Esophagus muscularis mucosa (tissue), 4 donors: ENCODE measurements at places on chromosomes 11 and 22.

DNA sequence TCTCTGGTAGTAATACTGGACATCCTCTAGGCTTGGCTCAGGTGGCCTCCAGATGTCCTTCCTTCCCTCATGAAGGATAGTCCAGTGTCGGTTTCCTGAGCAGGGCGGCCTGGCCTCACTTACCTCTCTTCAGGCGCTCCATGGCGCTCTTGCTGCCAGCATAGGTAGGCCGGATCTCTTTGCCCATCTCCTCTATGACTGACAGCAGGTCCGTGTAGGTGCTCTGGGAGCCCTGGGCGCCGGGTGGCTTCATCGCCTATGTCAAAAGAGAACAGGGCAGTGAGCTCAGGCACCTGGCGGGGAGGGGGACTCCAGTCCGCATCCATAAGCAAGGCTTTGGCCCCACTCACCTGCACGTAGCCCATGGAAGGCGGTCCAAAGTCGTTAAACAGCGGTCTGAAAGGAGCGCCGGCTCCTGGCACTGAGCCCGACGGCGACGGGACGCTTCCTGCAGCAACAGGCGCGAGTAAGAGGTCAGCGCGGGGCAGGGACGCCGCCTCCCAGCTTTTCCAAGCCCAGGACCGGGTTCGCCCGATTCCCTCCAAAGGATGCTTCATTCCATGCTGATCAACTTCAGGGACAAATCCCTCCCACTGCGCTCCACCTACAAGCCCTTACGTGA is 609 bp downstream of the CDK2AP2 start:
- no peak for DNase-seq

DNA sequence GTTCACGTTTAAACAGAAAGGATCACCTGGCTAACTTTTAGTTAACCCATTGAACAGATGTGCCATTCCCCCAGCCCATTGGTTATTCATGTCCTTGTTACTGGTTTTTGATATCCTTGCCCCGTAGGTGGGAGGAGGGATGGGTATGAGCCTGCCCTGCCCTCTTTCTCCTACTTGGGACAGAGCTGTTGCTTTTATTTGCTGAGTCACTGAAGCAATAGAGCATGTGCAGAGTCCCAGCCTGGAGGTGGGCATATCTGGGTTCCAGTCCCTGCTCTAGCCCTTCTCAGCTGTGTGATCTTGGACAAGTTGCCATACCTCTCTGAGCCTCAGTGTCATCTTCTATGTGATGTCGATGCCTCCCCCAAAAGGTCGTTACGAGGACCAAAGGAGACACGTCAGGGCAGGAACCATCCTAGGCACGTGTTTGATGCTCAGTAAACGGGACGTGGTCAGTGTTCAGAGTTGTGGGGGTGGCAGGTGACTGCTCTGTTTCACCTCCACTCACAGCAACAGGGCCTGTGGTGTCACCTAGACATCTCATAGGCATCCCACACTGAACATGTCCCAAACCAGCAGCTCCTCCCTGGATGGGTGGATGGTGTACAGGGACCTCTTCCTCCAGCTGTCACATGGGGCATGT is 61.0 kb downstream of the BMAL1 start:
- no peak for DNase-seq

DNA sequence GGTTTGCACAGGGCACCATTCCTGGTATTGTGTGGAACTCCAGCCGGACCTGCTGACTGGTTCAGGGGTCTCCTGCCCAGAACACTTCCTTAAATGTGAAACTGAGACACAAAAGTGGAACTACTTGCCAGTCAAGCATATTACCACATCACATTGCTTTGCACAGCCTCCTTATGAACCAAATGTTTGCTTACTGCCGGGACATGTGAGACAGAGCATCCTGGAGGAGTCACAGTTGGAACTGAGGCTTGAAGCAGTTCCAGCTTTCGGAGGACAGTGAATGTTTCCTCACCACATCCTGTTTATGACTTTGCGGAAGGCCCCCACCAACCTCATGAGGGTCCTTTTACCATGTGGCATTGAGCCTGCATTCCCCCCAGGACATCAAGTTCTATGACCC is 105.8 kb upstream of the ARHGAP42 start:
- no peak for DNase-seq

DNA sequence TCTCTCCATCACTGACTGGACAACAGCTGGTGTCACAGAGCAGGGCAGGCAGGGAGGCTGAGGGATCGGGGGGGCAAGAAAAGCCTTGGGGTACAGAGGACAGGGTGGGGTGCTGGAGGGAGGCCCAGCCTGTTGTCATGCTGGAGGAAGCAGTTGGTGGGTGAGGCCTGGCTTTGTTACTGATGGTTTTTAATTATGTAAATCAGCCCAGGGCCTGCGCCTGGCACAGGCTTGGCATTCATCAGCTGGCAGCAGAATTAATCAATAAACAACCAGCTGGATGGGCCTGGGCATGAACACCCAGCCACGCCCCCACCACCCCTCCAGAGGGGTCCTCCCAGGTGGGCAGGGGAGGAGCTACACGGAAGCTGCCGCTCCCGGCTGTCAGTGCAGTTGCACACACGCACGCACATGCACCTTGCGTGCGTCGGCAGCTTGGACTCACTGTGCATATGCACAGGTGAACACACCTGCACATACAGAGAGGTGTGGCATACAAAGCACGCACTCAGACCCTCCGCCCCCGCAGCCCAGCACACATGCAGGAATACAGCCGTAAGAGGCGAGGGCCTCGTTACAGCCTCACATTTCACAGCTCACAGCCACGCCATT is 21.3 kb upstream of the ELFN2 start:
- no peak for DNase-seq

DNA sequence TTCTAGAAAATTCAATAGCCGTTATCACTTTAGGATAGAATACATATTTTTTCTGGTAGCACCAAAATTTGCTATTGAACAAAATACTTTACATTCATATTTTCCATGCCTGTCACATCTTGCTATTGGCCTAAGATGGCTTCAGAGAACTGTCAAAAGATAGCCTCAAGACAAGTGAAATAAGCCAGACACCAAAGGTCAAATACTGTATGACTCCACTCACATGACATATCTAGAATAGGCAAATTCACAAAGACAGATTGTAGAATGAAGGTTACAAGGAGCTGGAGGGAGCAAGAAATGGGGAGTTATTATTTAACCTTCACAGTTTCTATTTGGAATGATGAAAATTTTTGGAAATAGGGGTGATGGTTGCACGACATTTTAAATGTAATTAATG is 223.7 kb upstream of the ZC3H12C start:
- DNase-seq: no peak

GRCh38 chr11:14972581-14973495 is 687 bp upstream of the CALCA start:
- no peak for DNase-seq

DNA sequence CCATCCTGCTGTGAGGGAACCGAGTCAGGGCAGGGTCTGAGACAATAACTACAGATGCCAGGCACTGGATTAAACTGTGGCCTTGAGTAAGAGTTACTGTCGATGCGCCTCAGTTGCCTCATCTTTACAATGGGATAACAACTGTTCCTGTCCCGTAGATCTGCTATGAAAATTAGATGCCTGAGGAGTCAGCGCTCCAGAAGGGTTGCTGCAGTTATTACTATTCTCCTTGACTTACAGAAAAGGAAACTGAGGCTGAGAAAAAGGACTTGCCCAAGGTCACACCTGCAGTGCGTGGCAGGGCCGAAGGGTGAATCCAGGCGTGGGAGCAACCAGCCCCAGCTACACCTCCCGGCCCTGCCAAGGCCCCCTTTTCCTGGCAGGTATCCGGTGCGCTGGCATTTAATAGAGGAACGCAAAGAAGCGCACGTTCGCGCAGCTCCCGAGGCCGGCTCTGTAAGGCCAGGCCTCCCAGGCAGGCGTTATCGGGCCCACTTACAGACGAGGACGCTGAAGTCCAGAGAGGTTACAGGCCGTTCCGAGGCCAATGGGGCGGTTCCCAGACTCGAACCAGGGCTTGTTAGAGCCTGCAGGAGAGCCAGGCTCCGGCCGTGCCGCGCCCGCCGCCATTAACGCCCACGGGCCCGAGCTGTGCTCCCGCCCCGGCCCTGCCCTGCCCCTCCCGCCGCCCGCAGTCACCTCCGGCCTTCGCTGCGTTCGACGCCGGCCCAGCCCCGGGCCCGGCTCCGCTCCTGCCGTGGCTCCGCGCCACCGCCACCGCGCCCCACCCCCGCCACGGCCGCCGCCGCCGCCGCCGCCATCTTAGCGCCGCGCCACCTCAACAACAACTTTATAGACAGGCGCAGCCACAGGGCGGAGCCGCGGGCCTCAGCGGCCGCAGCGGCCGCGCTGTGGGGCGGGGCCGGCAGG is at the start of gene C11orf68:
C11orf68 (minus strand) TSS at position 852 of the 930 bp plus-strand sequence; CDS start at position 821, 31 bp downstream.
- DNase-seq: no peak

DNA sequence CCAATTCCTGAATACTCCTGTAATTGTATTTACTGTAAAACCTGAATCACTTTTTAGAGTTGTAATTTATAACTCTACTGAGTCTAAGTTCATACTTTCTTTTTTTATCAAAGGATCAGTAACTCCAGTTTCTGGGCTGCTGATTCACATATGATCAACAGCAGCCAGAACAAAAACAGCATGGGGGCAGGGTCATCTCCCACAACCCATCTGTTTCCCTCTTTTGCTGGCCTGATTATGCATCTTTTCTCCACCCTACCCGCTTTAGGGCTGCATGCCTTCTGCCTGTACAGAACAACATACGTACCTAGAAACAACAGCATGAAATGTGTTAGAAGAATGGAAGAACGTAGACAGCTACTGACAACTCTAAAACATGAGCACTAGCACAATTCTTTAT is 76.0 kb downstream of the MRTFA start:
- no peak for DNase-seq

- no peak for DNase-seq
Observed at GRCh38 chr11:17036666-17037658, 22.7 kb upstream of the PLEKHA7 start.

- DNase-seq: no peak
Observed at GRCh38 chr11:20881328-20882079, 212.1 kb downstream of the NELL1 start.

GRCh38 chr22:38860283-38861169 is 11.5 kb downstream of the CBX6 start:
- no peak for DNase-seq

DNA sequence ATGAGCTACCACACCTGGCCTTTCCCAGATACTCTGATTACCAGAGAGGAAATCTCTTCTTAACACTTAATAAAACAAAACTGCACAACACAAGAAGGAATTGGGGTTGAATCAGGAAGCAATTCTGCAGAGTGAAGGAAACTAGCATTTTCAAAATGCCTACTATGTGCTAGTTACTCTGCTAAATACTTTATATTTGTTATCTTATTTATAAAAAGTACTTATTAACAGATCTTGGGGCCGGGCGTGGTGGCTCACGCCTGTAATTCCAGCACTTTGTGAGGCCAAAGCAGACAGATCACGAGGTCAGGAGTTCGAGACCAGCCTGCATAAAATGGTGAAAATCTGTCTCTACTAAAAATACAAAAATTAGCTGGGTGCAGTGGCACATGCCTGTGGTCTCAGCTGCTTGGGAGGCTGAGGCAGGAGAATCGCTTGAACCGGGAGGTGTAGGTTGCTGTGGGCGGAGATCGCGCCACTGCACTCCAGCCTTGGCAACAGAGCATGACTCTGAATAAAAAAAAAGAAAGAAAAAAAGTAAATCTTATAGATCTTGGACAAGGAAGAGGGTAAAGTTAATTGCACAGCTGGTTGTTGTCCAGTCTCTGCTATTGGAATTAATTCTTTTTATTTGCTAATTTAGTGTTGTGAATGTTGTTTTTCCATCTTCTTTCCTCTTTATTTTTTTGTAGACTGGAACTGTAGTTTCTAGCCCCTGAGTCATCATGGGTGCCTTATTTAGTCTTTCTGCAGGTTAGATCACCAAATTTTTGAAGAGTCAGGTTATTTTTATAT is 22.1 kb downstream of the TMEM135 start:
- DNase-seq: no peak

DNA sequence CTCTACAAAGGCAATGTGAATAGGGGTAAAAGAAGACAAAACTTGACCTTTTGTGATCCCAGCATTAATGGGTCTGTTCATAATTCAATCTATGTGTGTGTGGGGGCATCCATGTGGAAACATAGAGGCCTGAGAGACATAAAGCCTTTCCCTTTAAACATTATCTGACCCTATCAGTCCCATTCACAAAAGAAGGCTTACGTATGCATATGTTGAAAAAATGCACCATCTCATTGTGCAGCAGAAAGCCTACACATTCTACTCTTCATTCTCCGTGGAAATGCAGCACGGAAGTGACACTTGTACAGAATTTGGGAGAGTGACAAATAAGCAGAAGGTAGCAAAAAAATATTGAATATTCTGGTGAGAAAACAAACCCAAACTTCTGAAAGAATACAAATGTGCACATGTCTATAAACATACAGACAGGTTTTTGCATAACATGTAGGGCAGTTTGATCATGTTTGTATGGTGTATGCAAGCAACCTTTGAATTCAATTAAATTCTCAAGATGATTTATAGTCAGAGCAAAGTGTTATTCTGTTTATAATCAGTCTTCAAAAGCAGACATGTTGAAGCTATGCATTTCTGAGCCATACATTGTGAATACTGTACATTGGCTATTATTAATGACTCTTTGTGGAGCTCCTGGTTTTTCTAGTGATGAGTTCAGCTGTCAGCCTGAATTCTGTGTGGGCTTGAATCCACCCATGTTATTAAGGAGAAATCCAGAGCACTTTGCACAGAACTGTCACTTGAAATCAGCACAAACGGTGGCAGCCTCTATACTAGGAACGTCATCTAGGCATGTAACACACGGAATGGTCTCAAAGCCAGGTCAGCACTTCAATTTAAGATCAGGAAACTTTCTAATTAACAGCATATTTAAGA is 236.8 kb downstream of the DCDC1 start:
- DNase-seq: no peak

GRCh38 chr22:30701872-30702271 is 7.2 kb downstream of the OSBP2 start:
- no peak for DNase-seq

DNA sequence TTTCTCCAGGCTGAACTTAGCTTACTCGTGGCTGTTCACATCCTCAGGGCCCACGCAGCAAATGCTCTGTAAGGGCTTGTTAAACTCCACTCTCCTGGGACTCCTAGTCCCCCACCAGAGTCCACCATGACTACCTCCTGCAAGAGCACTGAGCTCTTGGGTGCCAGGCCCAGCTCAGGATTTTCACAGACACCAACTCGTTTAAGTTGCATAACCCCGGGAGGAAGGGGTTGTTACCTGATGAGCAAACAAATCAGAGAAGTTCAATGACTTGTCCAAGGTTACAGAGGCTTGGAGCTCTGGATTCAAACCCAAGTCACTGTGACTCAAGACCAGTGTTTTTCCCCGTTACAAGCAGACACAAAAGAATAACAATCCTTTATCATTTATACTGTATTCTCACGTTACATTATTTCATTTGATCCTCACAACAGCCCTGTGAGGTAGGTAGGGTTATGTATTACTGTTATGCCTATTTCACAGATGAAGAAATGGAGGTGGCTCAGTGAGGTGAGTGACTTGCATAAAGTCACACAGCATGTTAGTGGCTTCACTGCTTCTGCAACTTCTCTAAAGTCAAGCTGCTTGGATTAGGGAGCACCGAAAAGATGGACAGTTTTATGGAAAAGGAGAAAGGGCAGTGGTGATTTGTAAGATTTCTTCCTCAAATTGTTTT is 17.4 kb downstream of the KCTD21 start:
- no peak for DNase-seq

- DNase-seq: no peak
Observed at GRCh38 chr11:6812390-6813005, 13.0 kb upstream of the OR6A2 start.

GRCh38 chr22:36386900-36387708 is 663 bp downstream of the MYH9 start:
- DNase-seq: no peak
